ENCODE measurements at places on chromosomes 11 and 22.

GRCh38 chr22:48428631-48429371, 1398.9 kb downstream of the BRD1 start:
- DNase-seq: no peak

- DNase-seq: no peak
Measured at GRCh38 chr11:69470301-69470700, 11.2 kb upstream of the LINC01488 start.

- DNase-seq: no peak
Measured at GRCh38 chr11:102177126-102177525, 66.9 kb downstream of the YAP1 start.

DNA sequence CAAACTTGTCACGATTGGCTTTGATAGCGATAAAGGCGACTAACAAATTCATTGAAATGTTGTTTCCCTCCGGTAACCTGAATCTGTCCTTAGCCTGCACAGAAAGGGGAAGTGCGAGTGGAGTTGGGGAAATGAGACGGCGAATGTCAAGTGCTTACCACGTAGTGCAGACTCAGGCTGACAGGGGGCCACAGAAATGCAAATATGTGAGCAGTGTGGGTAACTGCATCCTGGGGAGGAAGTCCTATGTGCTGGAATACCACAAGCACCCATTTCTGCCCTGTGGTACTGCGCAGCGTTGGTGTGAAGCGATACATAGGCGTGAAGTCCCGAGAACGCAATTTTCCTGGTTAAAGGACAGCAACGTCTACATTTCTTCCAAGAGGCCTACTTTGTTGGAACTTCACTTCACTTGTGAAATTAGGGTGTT, 869 bp upstream of the EIF4ENIF1 start:
- peak; percentile 45 for DNase-seq

- DNase-seq: no peak
Measured at GRCh38 chr11:118883368-118884071, at the start of gene CXCR5. Gene CXCR5 (plus strand): TSS chr11:118883892. CDS start chr11:118883942, 50 bp downstream.

DNA sequence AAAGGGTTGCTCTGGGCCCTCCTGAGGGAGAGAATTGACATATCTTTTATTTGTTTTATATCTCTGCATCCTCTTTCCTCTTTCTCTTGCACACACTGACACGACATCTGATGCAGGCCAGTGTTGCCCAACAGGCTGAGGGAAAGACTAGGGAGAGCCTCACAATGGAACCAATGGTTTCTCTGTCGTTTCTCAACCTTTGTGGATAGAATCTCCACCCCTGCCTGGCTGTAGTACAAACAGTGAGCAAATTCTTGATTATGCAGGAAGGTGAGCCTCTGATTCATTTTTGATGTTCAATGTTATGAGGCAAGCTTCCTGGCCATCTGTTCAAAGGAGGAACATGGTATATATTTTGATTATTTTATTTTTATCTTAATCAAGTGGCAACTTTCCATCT, 49.8 kb upstream of the PLET1 start:
- no peak for DNase-seq

- no peak for DNase-seq
Measured at GRCh38 chr11:116543911-116544475, 228.8 kb downstream of the BUD13 start.

- no peak for DNase-seq
Measured at GRCh38 chr11:68923614-68924013, 19.9 kb downstream of the IGHMBP2 start.

GRCh38 chr11:108241330-108242037, 18.6 kb downstream of the ATM start:
- no peak for DNase-seq

- no peak for DNase-seq
Measured at GRCh38 chr22:37762389-37762836, 45.3 kb upstream of the GCAT start.

- DNase-seq: no peak
Measured at GRCh38 chr11:1302041-1302460, 7.4 kb downstream of the TOLLIP start.

- DNase-seq: no peak
Measured at GRCh38 chr11:133957900-133958299, 1.1 kb upstream of the IGSF9B start.

- DNase-seq: no peak
Measured at GRCh38 chr11:10784232-10785145, 24.2 kb downstream of the EIF4G2 start.

DNA sequence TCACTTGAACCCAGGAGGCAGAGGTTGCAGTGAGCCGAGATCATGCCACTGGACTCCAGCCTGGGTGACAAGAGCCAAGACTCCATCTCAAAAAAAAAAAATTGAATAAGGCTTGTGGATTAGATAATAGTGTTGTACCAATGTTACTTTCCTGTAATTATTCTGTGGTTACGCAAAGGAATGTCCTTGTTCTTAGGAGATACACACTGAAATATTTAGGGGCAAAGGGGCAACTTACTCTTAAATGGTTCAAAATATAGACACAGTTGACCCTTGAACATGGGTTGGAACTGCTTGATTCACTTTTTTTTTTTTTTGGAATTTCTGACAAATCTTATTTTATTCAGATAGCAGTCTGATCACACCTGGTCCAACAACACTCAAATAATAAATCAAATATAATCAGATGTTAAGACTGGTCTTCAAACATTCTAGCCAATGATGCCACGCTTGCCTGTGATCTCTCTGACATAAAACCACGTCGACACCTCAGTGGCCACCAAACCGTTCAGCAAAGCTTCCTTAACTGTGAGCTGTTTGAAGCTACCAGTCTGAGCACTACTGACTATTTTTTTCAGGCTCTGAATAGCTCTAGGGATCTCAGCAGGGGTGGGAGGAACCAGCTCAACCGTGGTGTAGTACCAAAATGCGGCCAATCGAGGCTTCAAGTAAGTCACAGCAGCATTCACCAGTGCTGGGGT, 710 bp downstream of the ATP5MGL start:
- no peak for DNase-seq

GRCh38 chr11:94876222-94876621, 97.1 kb downstream of the CWC15 start:
- no peak for DNase-seq

DNA sequence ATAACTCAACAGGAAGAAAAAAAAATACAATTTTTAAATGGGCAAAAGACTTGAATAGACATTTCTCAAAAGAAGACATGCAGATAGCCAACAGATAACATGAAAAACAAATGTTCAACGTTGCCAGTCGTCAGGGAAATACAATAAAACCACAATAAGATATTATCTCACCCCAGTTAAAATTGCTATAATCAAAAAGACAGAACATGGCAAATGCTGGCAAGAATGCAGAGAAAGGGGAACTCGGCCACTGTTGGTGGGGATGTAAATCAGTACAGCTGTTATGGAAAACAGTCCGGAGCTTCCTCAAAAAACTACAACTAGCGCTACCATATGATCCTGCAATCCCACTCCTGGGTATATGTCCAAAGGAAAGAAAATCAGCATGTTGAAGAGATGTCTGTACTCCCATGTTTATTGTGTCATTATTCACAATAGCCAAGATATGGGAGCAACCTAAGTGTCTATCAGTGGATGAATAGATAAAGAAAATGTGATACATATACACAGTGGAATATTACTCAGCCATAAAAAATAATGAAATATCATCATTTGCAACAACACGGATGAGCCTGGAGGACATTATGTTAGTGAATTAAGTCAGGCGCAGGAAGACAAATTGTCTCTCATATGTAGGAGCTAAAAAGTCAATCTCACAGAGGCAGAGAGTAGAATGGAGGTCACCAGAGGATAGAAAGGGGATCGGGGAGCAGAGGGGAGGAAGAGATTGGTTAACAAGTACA, 12.2 kb upstream of the CYTH4 start:
- DNase-seq: no peak

DNA sequence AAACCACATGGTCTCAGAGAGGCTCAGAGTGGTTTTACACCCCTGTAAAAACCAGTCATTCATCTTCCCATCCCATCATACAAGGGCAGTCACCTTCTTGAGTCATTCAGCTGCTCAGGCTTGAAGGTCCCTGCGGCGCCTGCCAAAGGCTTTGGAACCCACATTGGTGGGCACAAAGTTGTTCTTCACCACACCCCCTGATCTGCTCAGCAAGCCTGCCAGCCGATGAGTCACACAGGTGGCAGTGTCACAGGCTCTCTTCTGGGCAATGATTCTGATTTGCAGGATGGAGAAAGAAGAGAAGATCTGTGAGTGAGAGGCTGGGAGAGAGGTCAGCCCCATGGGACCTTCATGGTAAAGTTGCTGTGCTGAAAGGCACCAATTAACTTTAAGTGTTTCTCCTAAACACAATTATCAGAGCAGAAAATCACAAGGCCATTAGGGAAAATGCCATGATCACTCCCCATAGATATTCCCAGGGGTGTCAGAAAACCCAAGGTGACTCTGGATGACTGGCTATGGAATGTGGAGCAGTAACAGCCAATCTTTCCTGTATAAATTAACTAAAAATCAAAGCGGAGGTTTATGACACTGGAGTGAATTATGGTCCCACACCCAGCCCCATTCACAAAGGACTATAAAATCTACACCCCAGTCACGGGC, 4.4 kb downstream of the CALCA start:
- no peak for DNase-seq

GRCh38 chr22:30876915-30877553, 91.5 kb downstream of the MORC2 start:
- no peak for DNase-seq

GRCh38 chr11:116601814-116602636, 170.8 kb downstream of the BUD13 start:
- no peak for DNase-seq

DNA sequence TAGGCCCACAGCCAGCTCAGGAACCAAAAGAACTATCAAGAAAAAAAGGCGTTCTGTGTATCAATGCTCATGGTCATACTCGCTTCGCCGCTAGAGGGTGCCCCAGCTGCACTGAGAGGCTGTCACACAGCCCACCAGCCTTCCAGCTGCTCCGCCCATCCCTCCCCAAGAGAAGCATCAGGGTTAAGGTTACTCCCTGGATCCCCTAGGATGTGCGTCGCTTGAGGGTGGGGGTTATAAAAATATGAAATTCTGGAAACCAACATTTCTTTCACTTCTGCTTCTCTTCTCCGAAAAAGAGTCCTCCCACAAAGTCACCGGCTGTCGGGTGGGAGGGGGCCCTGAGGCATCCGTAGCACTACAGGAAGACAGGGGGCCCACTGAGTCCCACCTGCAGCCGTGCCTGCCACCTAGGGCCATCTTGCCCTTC, 1.7 kb downstream of the CBX6 start:
- peak; percentile 64 for DNase-seq

- no peak for DNase-seq
Measured at GRCh38 chr11:102580185-102580951, 44.8 kb downstream of the MMP20 start.

GRCh38 chr11:61488651-61489291, 19.8 kb upstream of the LRRC10B start:
- no peak for DNase-seq

DNA sequence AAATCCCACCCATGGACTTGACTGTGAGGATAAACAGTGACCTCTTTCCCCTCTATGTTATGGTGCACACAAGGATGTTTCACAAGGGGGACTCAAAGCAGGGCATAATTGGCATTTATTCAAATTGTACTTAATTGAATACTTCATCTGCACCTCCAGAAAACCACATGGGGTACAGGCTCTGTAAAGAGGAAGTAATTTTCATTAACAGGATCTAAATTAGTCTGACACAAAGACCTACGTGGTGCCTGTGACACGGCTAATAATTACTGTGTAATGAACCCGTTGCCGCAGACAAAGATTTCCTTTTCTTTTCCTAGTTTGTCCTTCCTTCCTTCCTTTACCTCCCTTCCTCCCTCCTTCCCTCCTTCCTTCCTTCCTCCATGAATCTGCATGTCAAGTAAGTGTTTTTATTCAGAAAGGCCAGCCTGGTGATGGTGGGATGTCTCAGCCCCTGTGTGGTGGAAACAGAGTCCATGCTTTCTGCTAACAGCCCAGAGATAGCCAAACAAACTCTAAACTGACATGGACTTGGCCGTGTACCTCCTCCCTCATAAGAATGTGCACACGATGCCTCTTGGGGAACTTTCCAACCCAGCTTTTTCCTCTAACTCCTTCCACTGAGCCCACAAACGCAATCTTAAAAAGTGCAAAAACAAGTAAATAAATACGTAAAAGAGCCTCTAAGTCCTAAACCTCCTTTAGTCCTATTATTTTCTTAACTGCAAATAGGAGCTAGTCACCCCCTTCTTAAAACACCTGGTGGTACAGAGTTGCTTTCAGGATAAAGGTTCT, 118.8 kb downstream of the INSC start:
- no peak for DNase-seq

DNA sequence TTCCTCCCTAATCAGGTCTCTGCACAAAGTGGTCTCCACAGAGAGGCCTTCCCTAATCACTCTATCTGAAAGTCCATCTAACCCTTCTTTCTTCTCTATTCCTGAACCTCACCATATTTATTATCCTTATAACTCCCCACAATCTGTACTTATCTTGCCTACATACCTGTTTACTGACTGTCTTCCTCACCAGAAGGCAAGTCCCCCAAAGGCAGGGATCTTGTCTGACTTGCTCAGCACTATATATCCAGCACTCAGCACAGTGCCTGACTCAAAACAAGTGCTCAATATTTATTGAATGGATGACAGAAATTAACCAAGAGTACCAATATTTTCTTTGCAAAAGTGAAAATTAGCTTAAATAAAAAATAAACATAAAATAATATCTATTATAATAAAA, 5.5 kb downstream of the DCUN1D5 start:
- no peak for DNase-seq

DNA sequence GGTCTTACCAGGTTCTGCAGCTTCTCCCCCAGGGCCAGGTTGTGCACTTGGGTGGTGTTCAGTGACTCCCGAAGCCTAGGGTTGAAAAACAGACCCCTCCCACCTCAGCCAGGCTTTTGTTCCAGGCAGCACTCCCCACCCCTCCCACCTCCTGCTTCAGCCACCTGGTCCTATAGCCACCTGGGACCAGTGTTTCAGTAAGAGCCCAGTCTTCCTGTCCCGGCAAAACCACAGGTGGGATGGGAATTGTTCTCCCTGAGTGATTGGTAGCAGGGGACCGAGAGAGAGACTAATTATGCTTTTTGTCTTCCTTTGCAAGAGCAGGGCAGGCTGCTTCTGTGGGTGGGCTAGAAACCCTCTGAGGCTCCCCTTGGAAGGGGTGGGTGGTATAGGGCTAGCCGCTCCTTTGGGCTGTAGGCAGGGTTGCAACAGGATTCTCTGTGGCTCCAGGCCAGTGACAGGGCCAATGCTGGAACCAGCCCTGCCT, 8.5 kb upstream of the NAALADL1 start:
- no peak for DNase-seq

GRCh38 chr11:26930518-26931247, 63.2 kb upstream of the FIBIN start:
- no peak for DNase-seq
